Foreskin keratinocyte (primary cell): ENCODE measurements at places on chromosomes 4 and X.
A peak's percentile ranks its signal among the peaks of the same experiment; 100 is the strongest.

- peak; percentile 21 for DNase-seq
These were observed 129.7 kb upstream of the SLC4A4 start for GRCh38 chr4:71209161-71209560.

DNA sequence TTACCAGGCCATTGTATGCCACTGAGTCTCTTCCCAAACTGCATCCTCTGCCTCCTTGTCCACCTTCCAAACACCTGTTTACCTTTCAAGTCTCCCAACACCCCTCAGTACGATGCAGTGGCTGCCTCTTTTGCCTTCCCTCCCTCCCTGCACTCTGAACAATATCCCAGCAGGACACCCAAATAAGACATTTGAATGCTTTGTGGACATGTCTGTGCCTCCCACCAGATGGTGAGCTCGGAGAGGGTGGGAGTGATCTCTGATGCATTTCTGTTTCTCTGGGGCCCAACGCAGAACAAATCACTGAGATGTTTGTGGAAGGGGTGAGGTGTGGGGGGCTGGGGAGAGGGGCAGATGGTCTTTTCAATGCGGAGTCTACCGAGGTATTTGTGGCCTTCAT lies 33.4 kb downstream of the PJA1 start:
- no peak for DNase-seq

GRCh38 chr4:168484626-168485025 lies 4.3 kb upstream of the DDX60L start:
- peak; percentile 67 for DNase-seq

- no peak for DNase-seq
These were observed 123.3 kb upstream of the STIM2 start for GRCh38 chr4:26737385-26737784.

DNA sequence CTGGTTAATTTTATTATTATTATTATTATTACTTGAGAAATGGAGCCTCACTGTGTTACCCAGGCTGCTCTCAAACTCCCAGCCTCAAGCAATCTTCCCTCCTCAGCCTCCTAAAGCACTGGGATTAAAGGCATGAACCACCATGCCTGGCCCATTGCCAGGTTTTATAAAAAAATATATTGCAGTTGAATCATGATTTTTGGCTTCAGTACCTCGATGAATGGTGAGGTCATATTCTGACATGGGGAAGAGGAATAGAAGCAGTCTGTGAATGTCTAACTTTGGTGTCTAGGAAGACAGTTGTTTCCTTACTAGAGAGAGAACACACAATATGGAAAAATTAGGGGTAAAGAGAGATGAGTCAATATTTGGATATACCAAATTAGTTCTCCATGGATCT lies 32.0 kb downstream of the CCSER1 start:
- peak; percentile 59 for DNase-seq

DNA sequence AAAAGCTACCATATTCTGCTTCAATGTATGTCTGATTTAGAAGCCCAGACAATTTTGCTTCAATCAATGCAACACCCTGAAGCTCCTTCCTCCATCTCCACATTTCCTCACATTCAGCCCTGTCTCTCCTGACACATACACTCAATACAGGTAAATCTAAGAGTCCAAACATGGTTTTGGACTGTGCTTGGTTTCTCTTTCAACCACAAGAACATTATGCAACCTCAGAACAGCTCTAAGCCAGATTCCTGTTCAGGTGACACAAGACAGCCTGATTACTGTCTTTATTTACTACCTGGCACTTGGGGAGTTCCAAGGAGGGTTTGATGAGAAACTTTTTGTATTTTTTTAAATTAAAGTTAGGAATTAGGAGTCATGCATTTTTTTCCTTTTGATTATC lies 307.5 kb upstream of the SLIT2 start:
- peak; percentile 27 for DNase-seq

- DNase-seq: no peak
These were observed 338.4 kb upstream of the GNPDA2 start for GRCh38 chr4:45064741-45065140.

GRCh38 chrX:32408389-32408788 lies 803.0 kb downstream of the DMD start:
- DNase-seq: no peak

DNA sequence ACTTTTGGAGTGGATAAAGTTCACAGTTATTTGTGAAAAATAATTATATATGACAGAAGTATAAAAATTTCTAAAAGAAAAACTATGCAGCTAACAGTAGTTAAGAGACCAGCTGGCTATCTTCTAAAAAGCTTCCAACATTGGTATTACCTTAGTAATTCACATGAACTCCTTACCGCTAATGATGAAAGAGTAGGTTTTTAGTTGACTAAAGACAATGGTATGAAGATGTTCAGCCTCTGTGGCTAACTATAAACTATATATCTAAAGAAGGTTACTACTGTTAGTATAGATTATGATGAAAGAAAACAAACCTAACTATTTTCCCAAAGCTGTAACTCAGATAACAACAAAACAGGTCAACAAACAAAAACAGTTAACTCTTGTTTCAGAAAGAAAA lies 10.4 kb downstream of the CCNI start:
- DNase-seq: no peak

DNA sequence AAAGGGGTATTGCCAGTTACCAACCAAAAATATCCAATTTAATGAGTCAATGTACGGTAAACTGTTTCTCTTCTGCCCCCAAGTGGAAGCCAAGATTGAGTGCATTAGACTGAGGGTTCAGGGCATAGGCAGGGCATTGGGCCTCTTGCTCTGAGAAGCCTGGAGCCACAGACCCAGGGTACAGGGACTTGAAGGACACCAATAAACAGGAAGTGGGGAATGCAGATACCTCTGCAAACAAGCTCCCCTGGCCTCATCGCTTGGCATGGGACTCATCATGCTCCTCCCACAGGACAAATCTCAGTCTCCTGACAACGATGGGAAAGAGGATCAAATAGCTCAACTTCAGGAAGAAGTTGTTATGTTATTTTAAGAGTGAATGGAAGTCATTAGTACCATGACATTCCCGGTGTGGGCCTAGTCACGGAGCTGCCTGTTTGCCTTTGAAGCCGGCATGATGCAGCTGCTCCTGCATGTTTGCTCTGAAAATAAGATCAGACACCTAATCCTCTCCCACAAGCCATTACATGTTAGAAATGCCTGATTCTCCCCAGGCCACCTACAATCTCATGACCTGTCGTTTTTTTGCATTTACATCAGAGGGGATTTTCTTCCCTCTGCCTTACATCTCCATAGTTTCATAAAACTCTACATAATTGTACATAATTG lies 224.2 kb downstream of the RCHY1 start:
- peak; percentile 63 for DNase-seq

- no peak for DNase-seq
These were observed 93.7 kb downstream of the GRIA3 start for GRCh38 chrX:123277821-123278220.

DNA sequence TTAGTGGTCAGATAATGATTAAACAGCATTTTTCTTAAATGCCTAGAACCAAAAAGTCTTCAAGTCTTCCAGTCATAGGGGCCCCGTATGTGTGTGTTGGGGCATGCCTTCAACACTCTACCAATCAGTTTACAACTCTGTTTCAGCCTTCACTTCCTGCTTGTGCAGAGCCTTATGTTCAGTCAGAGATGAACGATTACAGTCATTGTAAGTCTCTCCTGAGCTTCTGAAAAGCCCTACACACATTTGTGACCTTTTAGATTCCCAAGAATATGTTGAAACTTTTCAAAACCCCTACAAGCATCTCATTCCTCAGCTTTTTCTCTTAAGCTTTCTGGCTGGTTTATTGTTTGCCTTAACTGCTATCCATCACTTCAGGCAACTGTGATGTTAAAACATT lies 591.2 kb downstream of the ZNF674 start:
- DNase-seq: no peak

GRCh38 chr4:132646186-132646585 lies 502.9 kb upstream of the PCDH10 start:
- peak; percentile 67 for DNase-seq

- no peak for DNase-seq
These were observed 31.1 kb downstream of the IDS start for GRCh38 chrX:149473966-149474365.

DNA sequence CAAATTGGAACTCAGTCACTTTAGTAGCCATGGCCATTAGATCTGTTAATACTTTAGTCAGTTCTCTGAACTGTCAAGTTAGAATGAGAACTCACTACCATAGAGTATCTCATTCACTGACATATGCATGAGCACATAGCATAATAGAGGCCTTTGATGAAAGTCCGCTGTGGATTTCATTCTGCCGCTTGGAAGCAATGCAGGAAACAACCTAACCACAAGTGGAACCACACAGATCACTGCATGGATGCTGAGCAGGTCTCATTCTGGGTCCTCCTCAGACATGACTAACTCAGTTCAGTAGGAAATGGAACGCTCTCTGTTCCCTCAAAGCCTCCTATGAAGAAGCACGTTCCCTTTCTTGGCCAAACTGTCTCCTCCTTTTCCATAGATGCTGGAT lies 1624.8 kb upstream of the TENM3 start:
- no peak for DNase-seq
